CD4-positive, alpha-beta T cell (primary cell): ENCODE measurements at places on chromosomes 5 and 9. TPM values are rescaled to one million over a fixed set of nuclear protein-coding genes. Genes with fewer than 3 reads are reported as not detected.

GRCh38 chr5:111641533-111642233 is 115.3 kb downstream of the NREP start:
- no peaks in the 10 kb centered on the region for H3K27me3 ChIP-seq
- no peak overlapping the region for H3K4me3 ChIP-seq
- no peak for DNase-seq
- H3K4me1 ChIP-seq: no peaks in the 10 kb centered on the region
- no peak overlapping the region for H3K27ac ChIP-seq
- H3K36me3 ChIP-seq: no peaks in the 10 kb centered on the region

DNA sequence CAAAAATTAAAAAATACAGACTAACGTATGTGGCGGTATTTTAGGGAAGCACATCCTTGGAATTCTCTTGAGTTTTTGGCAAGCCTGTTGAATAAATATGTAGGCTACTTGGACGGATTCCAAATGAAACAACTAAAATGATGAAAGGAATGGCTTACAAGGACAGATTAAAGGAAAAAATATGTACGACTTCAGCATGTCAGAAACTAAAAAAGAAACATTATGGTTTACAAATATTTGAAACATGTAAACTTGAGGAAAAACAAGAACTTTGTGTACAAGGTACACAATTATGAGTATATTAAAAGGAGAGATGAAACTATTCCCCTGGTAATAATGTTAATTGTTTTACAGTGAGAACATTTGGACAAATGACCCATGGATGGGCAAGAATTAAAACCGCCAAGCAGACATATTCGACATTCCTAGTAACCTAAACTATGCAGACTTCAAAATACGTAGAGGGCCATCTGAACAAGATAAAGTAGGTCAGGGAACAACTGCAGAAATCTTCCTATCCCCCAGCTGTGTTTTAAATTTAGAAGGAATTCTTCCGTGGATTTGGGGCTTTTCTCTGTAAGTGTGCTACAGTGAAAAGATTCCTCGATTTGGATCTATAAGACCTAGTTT is 12.5 kb downstream of the EDIL3 start:
- no peaks in the 10 kb centered on the region for H3K36me3 ChIP-seq
- no peaks in the 10 kb centered on the region for H3K4me1 ChIP-seq
- no peak for DNase-seq

GRCh38 chr9:128887049-128887448 is 5.1 kb downstream of the LRRC8A start:
- DNase-seq: no peak
- no peak overlapping the region for H3K4me3 ChIP-seq
- H3K27me3 ChIP-seq: no peaks in the 10 kb centered on the region
- H3K4me1 ChIP-seq: peaks cover 60% of the 10 kb centered on the region
- H3K36me3 ChIP-seq: peaks cover 57% of the 10 kb centered on the region

DNA sequence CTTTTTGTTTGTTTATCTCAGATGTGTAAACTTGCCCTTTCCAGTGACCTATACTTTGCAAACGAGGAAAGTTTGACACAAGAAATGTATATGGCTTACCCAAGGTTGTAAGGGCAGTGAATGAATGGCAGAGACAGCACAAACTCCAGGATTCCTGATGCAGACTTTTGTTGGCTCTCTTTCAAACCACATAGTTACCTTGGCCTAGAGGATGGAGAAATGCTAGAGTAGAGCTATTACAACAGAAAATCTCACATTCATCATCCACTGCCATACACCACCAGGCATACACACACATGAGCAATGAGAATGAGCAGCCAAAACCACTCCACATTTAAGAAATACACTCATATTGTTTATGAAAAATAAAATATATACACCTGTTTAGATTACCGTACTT is 387.0 kb downstream of the TLR4 start:
- H3K36me3 ChIP-seq: no peaks in the 10 kb centered on the region
- no peak overlapping the region for H3K4me3 ChIP-seq
- H3K4me1 ChIP-seq: no peaks in the 10 kb centered on the region
- H3K27me3 ChIP-seq: no peaks in the 10 kb centered on the region
- no peak overlapping the region for H3K27ac ChIP-seq

DNA sequence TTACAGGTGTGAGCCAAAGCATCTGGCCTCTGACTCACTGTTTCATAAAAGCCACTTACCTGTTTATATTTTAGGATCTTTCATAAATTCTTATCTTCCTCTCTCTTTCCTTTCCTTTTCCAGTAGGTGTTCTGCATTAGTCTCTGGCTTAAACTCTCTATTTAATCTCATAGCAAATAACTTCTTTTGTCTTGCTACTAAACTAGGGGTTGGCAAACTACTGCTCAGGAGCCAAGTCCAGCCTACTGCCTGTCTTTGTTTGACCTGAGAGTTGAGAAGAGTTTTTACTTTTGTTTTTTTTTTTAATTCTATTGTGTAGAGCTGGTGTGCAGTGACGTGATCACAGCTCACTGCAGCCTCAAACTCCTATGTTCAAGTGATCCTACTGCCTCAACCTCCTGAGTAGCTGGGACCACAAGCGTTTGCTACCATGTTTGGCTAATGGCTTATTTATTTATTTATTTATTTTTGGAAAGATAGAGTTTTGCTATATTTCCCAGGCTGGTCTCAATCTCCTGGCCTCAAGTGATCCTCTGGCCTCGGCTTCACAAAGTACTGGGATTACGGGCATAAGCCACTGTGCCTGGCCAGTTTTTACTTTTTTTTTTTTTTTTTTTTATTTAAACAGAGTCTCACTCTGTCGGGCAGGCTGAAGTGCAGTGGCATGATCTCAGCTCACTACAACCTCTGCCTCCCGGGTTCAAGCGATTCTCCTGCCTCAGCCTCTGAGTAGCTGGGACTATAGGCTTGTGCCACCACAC is 5.4 kb upstream of the NDFIP1 start:
- no peak overlapping the region for H3K27ac ChIP-seq
- H3K4me3 ChIP-seq: no peak overlapping the region
- no peaks in the 10 kb centered on the region for H3K36me3 ChIP-seq
- no peaks in the 10 kb centered on the region for H3K27me3 ChIP-seq
- peaks cover 35% of the 10 kb centered on the region for H3K4me1 ChIP-seq
- no peak for DNase-seq

- no peak overlapping the region for H3K27ac ChIP-seq
- DNase-seq: no peak
- H3K36me3 ChIP-seq: no peaks in the 10 kb centered on the region
Observed at GRCh38 chr5:66209350-66209749, 65.2 kb downstream of the SREK1 start.

GRCh38 chr9:113941526-113941925 is 65.4 kb downstream of the ZNF618 start:
- no peak for DNase-seq
- H3K4me1 ChIP-seq: no peaks in the 10 kb centered on the region
- H3K4me3 ChIP-seq: no peak overlapping the region
- no peaks in the 10 kb centered on the region for H3K27me3 ChIP-seq

DNA sequence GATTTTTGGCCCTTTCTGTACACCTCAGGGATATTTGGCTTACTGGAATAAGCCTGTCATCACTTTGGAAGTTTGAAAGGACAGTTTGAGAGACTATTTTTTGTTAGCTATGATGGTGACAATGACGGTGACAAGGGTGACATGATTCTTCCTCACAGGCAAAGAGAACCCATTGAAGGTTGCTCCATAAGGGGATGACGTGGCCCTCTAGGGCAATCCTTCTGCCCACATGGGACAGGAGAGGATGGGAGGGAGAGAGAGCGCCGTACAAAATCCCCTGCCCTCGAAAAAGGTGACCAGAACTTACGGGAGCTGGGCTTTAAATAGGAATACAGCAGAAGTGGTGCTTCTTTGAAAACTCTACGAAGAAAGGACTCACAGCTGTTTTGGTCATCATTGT is 22.6 kb downstream of the HRH2 start:
- H3K4me3 ChIP-seq: no peak overlapping the region
- peaks cover 36% of the 10 kb centered on the region for H3K4me1 ChIP-seq
- no peak overlapping the region for H3K27ac ChIP-seq
- DNase-seq: no peak
- no peaks in the 10 kb centered on the region for H3K27me3 ChIP-seq

DNA sequence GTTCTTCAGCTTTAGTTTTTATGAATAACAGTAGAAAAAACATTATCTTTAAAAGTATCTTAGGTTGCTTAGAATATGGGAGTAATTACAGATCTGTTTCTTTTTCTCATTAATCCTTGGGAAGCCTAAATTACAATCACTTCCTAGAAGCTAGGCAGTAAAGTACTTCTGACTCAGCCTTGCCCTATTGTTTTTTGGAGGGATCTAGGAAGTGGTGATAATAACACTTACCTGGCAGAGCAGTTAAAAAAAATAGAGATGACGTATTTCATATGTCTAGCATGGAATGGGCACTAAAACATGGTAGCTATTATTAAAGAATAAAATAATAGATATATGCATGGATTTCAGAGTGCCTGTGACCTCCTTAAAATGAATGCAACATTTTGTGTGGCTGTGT is 8.2 kb upstream of the FST start:
- H3K4me1 ChIP-seq: no peaks in the 10 kb centered on the region
- no peak for DNase-seq

TRIM7 gene
- total RNA-seq: 3.4 TPM

SMIM33 gene
- 0.08 TPM for total RNA-seq

PCDHGA10 gene
- 0.08 TPM for total RNA-seq
